ENCODE measurements at places on chromosomes 6 and 20. TPM values are rescaled to one million over a fixed set of nuclear protein-coding genes. Genes with fewer than 3 reads are reported as not detected.

DNA sequence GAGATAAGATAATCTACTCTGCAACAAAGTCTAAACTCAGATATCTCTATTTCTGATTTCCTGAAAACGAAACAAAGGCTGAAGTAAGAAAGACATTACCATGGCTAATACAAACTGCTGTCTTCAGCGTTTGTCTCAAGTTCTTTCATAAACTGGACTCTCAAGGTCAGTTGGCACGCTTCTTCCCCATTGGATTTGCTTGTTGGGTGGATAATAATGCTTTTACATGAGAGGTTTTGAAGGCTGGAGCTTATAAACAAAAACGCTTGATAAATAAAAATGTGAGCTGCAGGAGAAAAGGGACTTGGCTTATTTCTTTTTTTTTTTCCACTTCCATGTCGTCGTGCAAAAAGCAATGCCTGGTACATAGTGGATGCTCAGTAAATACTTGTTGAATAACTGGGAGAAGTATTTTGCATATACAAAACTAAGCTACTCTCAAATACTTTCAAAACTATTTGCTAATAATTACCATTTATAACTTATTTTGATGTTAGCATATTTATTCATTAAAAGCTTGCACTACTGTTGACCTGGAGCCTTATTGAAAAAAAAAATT lies 65.7 kb upstream of the EEF1A1 start:
- peak; percentile 41 for DNase-seq

DNA sequence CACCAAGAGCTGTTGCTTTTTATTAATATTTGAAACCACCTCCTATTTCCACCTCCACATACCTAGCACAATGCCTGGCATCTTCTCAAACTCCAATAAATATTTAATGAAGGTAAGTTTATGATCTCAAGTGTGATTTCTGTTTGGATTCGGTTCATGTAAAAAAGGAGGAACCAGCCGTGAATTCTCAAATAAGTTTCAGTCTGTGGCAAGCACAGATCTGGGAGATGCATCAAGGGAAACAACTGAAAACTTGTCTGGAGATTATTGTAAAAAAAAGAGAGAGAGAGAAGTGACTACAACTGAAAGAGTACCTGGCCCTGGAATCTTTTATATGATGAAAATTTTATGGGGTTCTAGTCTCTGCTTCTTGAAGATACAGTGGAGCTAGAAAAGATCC lies 52.8 kb upstream of the PNRC1 start:
- DNase-seq, result no peak

Gene BTN1A1
- not detected for polyA plus RNA-seq

GRCh38 chr20:58466729-58467571 lies 48.2 kb downstream of the APCDD1L start:
- DNase-seq, result no peak

- DNase-seq, result peak; percentile 95
Measured at GRCh38 chr20:49583669-49584417, 15.9 kb upstream of the PTGIS start.

Gene ADGB
- not detected for polyA plus RNA-seq

Gene ARMH2
- polyA plus RNA-seq, result not detected

Gene TPX2
- polyA plus RNA-seq, result 27.6 TPM

Gene PAQR8
- 1.1 TPM for polyA plus RNA-seq

Gene RNF144B
- polyA plus RNA-seq, result 0.44 TPM

DNA sequence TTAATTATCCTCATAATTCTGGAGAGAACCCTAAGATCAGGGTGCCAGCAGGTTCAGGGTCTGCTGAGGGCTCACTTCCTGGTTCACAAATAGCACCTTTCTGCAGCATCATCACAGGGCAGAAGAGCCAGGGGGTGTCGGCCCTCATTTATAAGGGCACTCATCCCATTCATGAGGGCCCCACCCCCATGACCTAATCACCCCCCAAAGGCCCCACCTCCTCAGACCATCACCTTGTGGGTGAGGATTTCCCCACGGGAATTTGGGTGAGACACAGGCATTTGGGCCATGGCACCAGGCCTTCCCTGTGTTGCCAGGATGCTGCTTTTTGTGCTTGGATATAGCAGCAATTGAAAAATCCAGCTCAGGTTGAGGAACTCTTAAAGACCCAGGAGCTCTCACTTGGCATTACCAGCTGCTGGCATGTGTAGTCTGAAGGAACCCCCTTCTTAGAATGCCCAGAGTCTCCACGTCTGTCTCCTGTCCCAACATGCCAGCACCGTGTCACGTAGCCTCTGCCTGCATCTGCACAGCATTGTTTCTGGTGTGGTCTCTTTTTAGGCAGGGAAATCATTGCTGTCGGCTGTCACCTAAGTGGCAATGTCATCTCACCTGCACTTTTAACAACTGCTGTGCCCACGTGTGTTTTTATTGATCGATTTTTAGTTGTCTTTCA lies 71.5 kb downstream of the RPP40 start:
- no peak for DNase-seq

DNA sequence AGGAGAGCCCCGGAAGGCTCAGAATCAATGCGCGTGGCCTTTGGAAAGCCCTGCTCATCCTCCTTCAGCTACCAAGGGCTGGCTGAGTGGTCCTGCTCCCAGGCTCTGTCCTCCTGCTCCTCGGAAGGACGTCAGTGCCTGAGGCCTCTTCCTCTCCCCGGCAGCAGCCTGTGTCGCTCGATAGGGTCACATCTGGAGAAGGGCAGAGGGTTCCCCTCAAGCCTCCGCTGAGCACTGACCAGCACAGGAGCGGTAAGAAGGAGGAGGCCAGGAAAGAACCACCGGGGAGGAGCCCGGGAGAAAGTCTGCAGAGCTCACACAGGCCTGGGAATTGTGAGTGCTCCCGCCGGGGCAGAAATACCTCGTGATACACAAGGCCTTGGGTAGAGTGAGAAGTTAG lies 21.2 kb downstream of the KIF25 start:
- no peak for DNase-seq

Gene SRSF12
- 0.13 TPM for polyA plus RNA-seq

DNA sequence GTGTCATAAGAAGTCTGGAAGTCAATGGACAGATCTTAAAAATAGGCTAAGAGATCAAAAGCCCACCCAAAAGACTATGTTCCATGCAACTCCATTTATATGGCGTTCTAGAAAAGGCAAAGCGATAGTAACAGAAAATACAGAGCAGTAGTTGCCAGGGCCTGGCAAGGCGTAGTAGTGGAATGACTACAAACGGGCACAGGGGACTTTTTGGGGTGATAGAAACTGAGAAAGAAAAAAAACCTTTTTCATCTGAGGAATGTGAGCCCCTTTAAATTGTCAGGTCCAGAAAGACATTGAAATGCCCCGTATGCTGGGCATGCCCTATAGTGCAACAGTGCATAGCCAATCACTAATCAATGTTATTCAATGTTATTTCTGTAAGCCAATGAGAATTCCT lies 47.2 kb upstream of the FAM50B start:
- no peak for DNase-seq

GRCh38 chr20:48041078-48041780 lies 255.9 kb upstream of the SULF2 start:
- DNase-seq, result no peak

GRCh38 chr6:31769684-31770371 lies 7.3 kb downstream of the VWA7 start:
- DNase-seq, result peak; percentile 31

DNA sequence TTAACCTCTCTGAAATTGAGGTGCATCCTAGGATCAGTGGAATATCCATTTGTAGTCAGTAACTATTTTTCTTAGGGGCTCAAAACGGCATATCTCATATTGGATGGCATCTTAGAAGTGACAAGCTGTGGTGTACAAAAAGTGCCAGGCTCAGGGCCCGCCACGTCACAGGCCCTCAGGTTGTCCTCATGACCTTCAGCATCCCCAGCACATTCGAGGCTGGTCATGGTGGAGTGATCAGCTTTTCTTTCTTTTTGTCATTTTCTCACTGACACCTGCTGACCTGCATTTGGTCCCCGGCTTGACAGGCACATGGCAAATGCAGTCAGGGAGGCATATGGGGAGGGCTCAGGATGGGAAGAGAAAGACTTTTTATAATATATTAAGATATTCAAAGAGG lies 7.1 kb upstream of the E2F1 start:
- DNase-seq, result no peak

GRCh38 chr6:25016014-25016720 lies 80.4 kb upstream of the RIPOR2 start:
- DNase-seq, result no peak

Gene STK38
- polyA plus RNA-seq, result 14.6 TPM

DNA sequence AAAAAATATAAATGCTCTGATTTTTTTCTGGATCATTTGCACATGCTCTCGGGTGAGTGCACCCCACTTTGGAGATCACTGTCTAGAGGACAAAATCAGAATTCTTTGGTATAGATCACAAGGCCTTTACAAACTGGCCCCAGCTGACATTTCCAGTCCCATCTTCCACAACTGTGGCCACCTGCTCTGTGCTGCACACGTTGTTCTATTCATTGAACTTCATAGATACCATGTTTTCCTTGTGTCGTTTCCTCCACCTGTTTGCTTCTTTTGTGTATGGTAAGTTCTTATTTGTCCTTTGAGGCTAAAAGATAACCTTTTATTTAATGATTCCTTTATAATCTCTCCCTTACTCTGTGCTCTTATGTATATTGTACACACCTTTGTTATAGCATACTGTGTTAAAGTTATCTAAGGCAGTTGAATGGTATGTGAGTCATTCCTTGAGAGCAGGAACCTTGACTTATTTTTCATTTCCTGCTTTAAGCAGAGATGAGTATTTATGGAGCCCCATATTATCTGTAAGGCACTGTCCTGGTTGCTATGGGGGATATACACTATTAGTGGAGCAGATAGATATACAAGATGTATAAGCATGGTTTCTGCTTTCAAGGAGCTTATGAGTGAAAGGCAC lies 12.0 kb upstream of the SLC17A5 start:
- DNase-seq, result peak; percentile 46

Measured in IMR-90 (cell line).